ENCODE measurements at places on chromosomes 13 and 19.

- DNase-seq: no peak
Observed at GRCh38 chr19:11168568-11168967, 13.0 kb upstream of the SPC24 start.

GRCh38 chr13:98490195-98490836 is 86.6 kb downstream of the STK24 start:
- DNase-seq: no peak

GRCh38 chr19:19381007-19381926 is 24.2 kb upstream of the GATAD2A start:
- no peak for DNase-seq

DNA sequence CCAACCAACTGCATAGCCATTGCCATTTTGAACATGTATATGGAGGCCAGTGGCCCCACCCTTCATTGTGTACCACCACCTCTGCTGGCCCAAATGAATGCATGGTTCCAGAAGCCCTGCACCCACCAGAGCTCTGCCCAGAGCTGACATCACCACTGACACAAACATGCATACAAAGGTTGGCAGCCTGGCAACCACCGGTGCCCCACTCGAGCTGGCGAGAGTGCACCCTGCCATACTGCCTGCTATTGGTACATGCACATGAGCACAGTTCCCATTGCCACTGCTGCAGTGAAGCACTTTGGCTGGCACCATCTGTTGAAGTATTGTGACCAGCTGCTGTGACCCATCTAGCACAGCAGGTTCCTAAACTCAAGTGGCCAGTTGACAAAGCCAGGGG is 1564.9 kb downstream of the OLFM4 start:
- no peak for DNase-seq

DNA sequence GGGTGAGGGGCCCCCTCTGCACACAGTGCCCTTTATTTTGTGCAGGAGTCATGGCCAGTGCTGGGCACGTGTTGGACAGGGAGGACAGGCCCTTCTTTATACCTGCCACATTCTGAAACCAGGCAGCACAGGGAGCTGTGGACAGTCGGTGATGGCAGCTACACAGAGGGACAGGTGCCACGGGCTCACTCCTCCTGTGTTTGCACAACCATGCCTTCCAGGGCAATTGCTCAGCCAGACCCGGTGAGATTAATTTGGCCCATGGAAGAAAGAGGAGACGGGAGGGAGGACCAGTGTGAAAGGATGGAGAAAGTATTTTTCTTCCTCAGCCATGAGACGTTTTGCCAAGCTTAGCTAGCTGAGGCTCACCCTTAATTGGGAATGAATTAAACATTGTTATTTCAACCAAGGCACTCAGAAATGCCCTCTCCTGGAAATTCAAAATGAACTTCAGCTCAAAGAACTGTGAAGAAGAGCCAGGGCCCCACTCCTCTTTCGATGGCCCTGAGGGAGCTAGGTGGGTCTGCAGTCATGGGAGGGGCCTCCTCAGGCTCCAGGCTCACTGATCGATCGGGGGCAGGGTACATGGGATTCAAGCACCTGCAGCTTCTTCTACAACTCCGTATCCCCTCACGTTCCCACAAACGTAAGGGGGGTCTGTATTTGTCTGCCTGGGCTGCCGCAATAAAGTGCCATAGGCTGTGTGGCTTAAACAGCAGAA is 41.2 kb downstream of the SHISA2 start:
- DNase-seq: no peak

DNA sequence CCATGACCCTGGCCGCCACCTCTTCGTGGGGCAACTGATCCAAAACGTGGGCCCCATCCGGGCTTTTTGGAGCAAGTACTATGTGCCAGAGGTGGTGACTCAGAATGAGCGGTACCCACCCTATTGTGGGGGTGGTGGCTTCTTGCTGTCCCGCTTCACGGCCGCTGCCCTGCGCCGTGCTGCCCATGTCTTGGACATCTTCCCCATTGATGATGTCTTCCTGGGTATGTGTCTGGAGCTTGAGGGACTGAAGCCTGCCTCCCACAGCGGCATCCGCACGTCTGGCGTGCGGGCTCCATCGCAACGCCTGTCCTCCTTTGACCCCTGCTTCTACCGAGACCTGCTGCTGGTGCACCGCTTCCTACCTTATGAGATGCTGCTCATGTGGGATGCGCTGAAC is 9.6 kb downstream of the INSL3 start:
- no peak for DNase-seq

GRCh38 chr13:40192858-40193257 is 473.6 kb downstream of the FOXO1 start:
- DNase-seq: no peak

GRCh38 chr19:52785506-52785905 is 1.1 kb downstream of the ZNF600 start:
- no peak for DNase-seq

- no peak for DNase-seq
Observed at GRCh38 chr13:107421951-107422350, 793.4 kb downstream of the LIG4 start.

GRCh38 chr19:47013041-47013517 is 6.6 kb upstream of the NPAS1 start:
- DNase-seq: peak; percentile 34

GRCh38 chr13:44685641-44686040 is 109.5 kb upstream of the TSC22D1 start:
- no peak for DNase-seq

GRCh38 chr13:113400621-113401451 is 36.9 kb upstream of the GRTP1 start:
- no peak for DNase-seq

DNA sequence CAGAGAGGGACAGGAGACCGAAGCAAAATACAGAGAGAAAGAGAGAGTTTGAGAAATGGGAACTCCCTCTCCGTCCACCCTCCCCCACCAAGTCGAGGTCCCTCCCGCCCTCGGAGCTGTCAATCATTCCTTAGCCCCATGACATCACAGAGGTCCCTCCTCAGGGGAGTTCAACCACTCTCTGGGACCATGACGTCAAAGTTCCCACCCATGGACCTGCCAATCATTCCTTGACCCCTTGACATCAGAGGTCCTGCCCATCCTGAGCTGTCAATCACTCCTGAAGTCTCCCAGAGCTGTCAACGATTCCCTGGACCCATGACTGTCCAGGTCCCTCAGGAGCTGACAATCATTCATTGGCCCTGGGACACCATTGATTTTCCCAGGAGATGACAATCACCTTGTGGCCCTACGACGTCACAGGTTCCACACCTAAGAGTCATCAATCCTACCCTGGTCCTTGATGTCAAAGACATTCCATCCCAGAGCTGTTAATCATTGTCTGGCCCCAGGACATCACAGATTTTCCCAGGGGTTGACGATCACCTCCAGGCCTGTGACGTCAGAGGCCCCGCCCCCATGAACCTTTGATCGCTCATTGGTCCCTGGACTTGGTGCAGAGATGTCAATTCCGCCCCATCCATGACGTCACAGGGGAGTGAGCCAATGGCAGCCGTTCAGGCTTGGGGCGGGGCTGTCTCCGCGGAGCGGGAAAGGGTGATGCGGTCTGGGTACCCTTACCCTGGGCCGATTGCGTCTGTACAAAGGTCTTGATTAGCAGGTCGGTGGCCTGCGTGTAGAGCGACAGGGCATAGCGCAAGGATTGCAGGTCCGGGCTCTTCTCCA is 61.7 kb downstream of the COLGALT1 start:
- no peak for DNase-seq

- DNase-seq: peak; percentile 20
Observed at GRCh38 chr13:51453959-51454703, 1.3 kb upstream of the INTS6 start.

GRCh38 chr13:51147732-51148131 is 36.7 kb upstream of the C13orf42 start:
- DNase-seq: no peak

DNA sequence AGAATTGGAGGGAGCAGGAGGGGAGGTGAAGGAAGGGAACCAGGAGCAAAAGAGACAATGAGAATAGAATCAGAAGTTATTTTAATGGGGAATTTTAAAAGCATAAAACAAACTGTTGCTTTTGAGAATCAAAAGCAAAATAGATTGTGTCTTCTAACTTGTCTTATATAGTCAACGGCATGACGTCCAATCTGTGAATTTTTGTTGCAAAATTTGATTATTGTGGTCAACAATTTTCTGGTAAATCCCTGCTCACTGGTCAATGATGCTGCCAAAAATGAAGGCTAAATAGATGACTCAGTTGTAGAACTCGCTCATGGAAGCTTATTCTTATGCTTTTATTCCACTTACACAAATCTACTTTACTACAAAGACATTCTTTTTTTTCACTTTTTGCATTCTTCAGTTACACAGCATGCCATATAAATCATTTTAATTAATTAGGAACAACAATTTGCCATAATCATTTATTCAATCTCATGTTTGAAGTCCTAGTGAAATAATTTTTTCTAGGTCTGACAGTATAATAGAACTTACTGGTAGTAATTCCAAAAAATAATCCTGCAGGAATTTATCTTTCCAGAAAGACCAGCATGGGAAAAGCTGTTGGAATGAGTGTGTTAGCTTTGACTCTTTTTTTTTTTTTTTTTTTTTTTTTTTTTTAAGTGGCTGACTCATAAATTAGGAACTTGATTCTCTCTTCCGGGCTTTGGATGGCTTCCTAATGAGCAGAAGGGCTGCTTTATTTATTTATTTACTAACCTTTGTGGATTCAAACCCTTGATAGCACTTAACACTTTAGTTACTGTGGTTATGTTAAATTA is 256.9 kb downstream of the SPRY2 start:
- DNase-seq: no peak

- no peak for DNase-seq
Observed at GRCh38 chr13:47372751-47373150, 475.9 kb upstream of the HTR2A start.

DNA sequence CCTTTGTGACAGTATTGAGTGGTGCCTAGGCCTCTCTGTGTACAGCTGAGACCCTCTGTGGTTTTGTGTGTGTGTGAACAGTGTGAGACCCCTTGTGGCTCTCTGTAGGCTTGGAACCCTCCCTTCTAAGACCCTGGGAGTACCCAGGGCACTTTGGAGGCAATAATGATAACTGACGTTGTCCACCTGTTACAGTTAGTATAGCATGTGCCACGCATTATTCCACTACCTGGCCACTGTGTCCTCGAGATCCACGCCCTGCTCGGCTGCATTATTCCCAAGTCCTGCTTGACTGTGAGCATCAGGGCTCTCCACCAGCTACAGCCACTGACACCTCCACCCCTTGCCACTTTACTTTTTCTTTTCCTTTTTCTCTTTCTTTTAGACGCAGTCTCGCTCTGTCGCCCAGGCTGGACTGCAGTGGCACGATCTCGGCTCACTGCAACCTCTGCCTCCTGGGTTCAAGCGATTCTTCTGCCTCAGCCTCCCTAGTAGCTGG is 2.0 kb downstream of the GRAMD1A start:
- DNase-seq: no peak

DNA sequence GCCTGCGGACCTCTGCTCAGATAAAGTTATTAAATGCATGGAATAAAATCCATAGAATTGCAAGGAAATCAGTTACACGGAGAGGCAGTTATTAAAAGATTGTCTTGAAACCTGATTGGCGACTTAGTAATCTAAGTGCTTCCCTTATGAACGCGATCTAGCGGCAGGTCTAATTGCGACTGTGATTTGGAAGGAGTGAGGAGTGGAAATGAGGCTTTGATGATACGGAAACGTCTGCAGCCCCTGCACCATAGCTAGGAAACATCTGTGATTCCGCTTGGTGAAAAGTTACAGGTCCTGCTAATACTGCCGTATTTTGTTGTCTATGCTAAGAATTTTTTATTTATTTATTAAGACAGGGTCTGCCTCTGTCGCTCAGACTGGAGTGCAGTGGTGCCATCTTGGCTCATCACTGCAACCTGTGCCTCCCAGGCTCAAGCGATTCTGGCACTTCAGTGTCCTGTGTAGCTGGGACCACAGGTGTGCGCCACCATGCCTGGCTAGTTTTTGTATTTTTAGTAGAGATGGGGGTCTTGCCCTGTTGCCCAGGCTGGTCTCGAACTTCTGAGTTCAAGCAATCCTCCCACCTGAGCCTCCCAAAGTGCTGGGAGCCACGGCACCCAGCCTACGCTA is 887 bp downstream of the NDUFS7 start:
- DNase-seq: no peak

GRCh38 chr13:94335761-94336526 is 143.5 kb downstream of the DCT start:
- no peak for DNase-seq

DNA sequence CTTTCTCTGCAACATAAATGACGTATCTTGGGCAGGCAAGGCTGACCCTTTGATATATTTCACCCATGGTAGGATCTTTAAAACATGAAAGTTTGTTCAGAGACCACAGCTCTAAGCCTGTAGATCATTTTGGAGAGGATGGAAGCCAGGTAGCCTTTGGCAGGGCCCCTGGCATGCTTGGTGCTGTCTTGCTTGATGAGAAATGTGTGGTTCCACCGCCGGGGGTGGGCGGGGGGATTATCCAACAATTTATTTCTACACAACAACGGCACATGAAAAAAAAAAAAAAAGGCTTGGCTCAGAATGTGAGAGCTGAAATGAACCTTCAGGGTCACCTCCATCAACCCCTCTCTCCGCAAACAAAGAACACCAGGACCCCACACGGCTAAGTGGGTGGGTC is 112.9 kb upstream of the MBNL2 start:
- no peak for DNase-seq

GRCh38 chr19:31496076-31496475 is 146.8 kb upstream of the TSHZ3 start:
- no peak for DNase-seq

GRCh38 chr13:63393112-63393511 is 1977.5 kb upstream of the PCDH20 start:
- DNase-seq: no peak

- DNase-seq: no peak
Observed at GRCh38 chr19:41912899-41913537, 15.2 kb downstream of the ERFL start.

All from bone marrow (tissue), 2 donors.